Ammon's horn (tissue), 1 donor: ENCODE measurements at places on chromosomes 5 and 9.

DNA sequence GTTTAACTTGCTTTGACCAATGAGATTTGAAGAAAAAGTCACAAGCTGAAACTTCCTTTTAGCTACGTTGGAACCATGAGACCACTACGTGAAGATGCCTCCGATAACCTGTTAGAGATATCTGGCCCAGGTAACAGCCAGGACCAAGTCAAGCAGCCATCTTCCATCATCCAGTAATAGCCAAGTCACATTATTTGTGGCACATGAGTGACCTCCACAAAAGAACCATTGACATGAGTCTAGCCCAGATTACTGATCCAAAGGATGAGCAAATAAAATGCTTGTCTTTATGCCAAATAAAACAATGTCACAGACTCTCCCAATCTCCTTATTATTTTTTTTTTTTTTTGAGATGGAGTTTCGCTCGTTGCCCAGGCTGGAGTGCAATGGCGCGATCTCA is 1.6 kb downstream of the DEPDC1B start:
- no peak for DNase-seq

- DNase-seq: no peak
Observed at GRCh38 chr5:160291467-160291866, 20.9 kb downstream of the CCNJL start.

DNA sequence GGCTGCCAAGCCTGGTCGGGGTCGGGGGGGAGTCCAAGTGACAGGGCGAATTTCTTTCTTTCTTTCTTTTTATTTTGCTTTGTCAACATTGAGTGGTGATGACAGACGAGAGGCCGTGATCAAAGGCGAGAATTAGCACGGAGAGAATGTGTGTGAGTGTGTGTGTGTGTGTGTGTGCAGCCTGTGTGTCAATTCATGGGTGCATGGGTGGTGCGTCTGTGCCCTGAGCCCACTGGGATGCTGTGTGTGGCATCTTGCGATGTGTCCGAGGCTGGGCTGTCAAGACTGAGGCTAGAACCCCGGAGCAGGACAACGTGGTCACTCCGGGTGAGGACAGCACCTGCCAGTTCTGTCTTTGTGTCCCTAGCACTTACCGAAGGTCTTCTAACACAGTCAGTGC is 4.7 kb upstream of the FIBCD1 start:
- DNase-seq: no peak

DNA sequence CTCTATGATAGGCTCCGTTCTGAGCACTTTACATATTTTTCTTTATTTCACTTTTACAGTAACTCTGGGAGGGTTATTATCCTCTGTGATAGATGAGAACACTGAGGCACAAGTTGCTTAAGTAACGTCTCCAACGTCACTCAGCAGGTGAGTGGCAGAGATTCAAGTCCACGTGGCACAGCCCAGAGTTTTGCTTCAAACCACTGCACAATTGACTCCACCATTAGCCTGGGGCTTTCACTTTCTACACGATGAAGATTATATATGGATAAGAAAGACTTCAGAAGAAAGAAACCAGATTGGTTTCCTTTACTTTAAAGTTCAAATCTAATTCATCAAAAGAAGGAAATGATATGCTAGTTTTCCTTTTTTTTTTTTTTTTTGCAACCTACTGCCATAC is 245.9 kb downstream of the SYK start:
- DNase-seq: no peak

DNA sequence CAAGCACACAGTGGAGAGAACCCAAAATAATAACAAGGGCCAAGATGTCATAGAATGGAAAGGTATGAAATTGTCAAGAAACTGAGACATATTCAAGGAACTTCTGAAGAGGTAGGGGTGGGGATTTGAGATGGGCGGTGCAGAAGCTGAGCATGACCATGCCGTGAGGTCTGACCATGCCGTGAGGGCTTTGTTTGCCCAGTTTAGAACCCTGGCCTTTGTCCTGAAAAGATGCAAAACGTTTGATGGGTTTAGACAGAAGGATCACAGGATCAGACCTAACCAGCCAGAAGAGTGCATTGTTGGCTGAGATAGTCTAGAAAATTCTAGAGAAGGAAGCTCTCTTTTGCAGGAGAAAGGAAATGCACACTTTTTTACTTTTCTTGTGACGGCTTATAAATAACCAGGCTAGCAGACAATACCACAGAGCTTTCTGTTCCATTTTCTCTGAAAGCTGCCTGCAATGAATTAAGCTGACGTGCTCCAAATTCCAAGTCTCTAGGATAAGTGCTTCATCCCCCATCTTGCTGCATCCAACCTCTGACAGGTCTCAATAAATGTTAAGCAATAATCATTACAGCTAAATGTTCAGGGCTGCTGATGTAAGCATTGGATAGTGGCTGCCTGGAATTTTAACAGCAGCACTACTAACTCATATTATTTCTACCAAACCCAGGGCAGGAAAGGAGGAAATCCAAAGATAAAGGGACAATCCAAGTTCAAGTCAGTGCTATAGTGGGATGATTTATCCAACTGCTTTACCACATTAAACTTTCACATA is 110.9 kb upstream of the IL6ST start:
- peak; percentile 36 for DNase-seq

DNA sequence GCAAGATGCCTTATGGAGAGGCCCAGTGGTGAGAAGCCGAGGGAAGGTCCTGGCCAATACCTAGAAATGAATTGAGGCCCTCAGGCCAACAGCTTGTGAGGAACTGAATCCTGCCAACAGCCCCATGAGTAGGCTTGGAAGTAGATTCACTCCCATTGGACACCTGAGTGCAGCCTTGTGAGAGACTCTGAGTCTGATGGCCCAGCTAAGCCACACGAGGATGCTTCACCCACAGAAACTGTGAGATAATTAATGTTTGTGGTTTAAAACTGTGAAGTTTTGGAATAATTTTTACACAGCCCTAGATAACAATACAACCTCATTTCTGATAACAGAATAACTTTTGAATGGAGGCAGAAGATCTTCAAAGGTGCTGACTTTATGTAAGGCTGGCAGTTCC is 65.9 kb upstream of the DAP start:
- DNase-seq: no peak

- peak; percentile 33 for DNase-seq
Observed at GRCh38 chr9:114852050-114852594, 46.3 kb upstream of the TNFSF15 start.

GRCh38 chr5:41796061-41796460 is 74.2 kb downstream of the OXCT1 start:
- DNase-seq: no peak

- no peak for DNase-seq
Observed at GRCh38 chr9:20664501-20664900, 19.6 kb upstream of the FOCAD start.

DNA sequence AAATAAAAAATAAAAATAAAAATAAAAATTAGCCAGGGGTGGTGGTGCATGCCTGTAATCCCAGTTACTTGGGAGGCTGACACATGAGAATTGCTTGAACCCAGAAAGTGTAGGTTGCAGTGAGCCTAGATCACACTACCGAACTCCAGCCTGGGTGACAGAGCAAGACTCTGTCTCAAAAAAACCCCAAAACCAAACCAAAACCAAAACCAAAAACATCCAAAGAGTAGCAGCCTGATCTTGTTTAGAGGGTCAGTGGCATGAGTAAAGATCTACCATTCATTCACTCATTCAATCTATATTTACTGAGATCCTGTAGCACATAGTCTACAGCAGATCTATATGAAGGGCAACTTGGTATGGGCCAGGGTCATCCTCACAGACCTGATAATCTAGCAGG is 202.4 kb downstream of the MAPKAP1 start:
- DNase-seq: no peak

GRCh38 chr5:147779694-147780093 is 2.8 kb downstream of the JAKMIP2 start:
- DNase-seq: no peak

GRCh38 chr5:12246036-12246435 is 341.8 kb upstream of the CTNND2 start:
- DNase-seq: no peak

DNA sequence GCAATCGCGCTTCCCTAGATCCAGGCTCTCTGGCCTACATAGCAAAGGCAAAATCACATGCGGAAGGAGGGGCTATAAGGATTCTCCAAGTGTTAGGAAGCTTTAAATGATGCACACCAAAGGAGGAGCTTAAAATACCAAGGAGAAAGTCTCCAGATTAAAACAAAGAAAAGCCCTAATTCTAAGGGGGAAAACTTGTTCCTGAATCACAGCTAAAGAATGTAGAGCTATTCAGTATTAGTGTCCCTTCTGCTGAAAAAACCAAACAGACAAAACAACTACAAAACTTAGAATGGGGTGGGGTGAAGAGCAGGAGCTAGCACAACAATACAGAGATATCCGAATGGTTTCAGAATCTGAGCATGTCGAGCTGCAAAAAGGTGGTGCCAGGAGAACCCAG is 213.7 kb downstream of the DCP2 start:
- DNase-seq: no peak

DNA sequence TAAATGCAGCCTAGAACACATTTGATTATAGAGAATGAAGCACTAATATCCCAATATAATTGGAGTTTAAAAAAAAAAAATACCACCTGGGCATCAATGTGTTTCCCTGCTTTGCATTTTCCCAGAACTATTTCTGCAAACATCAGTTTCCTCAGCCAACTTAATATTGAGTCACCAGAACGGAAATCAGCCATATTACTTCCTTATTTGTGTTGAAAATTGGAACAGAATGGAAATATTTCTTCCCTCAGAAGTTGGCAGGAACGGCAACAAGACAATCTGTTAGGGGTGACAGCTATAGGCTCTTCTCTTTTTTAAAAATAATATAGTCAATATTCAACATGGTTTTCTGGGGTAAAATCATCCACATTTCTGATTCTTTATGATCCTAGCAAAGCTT is 4.0 kb downstream of the MFAP3 start:
- peak; percentile 22 for DNase-seq

- no peak for DNase-seq
Observed at GRCh38 chr5:13939638-13940037, 4.8 kb downstream of the DNAH5 start.

- DNase-seq: no peak
Observed at GRCh38 chr9:72786948-72787347, 165.9 kb downstream of the ALDH1A1 start.

DNA sequence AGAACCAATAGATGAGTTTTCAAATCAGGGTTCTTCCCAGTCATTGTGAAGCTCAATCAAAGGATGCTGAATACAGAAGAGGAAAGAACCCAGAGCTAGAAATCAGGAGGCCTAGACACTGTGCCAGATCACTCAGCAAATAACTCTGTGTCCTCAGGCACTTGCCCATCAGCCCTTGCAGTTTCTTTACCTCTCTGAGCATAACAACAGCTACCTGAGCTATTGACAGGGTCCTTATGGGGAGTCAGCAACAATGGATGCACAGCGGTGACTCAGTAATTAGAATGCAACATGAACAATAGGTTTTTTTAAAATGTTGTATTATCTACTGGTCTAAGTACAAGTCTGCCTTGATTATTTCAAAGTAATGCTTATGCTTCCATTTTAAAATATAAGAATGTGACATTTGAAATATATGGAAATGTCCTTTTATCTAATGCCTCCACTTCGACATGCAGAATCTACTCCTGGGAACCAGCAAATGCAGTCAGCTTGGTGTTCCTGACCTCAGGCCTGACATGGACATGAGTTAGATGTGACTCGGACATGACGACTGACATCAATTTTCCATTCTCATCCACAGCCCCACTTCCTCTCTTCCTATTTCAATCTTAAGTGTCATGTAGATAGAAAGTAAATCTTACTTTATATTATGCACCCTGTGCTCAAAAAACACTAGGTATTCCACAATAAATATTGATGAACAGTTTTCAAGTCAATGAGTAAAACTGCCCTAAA is 155.0 kb downstream of the TLE1 start:
- no peak for DNase-seq

GRCh38 chr9:38012767-38013450 is 56.1 kb downstream of the SHB start:
- DNase-seq: no peak

DNA sequence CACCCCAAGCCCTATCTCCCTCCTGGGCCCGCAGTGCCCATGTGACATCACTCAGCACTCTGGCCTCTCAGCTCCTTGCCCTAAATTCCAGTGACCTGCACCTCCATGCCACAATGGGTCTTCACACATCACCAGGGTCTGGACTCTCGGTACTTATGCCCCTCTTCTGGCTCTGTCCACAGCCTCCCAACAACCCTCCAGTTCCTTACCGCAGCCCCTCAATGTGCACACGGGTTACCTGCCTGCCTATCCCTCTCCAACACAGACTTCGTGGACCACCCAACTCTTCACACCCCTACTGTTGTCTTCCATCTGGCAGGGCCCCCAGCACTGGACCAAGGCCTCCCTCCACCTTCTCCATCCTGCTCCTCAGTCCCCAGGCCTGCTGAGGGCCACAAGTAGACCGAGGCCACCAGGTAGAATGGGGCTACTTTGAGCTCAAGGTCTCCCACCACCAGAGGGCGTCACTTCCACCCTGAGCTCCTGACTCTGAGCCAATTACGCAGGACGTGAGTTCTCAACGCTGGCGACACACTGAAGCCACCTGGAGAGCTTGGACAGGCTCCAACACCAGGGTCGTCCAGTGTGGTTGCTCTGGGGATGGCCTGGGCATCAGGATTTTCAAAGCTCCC is 172.1 kb downstream of the GABBR2 start:
- no peak for DNase-seq

DNA sequence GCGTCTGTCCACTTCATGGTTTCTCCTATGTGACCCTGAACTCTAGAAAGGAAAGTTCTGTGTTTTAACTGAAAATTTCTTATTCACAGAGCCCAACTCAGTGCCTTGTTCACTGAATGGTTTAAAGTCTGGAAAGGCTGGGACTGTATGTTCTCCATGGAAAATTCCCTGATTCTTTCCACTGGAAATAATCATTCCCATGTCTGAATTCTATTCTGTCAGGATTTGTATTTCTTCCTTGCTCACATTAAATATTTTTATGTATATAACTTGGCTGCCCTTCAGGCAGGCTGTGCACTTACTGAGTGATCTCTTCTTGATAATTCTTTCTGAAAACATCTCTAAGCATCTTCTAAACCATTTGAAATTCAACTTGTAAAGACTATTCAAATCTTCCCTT is 1126.9 kb upstream of the DMAC1 start:
- DNase-seq: no peak

GRCh38 chr9:129626625-129627284 is 792 bp downstream of the NTMT1 start:
- DNase-seq: no peak

DNA sequence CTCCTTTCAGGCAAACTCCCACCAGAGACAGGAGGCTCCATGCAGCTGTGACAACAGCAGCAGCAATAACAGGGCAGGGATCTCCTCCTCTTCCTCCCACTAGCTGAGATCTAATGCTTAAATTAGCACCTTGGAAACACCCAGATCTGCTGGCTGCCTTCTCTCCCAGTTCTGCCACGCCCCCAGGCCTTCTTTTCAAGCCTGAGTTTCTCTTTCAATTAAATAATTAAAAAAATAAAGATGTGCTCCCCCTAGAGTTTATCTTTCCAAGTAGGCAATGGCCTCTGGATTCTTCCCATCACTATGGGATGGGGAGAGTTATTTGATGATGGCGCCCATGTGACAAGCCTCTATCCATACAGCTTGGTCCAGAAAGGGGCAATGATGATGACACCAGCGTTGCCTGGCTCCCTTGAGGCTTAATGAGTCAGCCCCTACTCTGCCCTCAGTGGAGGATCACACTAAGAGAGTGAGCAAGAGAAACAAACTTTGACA is 3.8 kb downstream of the FAM219A start:
- no peak for DNase-seq

GRCh38 chr9:126454215-126454614 is 127.6 kb downstream of the MVB12B start:
- no peak for DNase-seq

- DNase-seq: peak; percentile 34
Observed at GRCh38 chr5:170591054-170591453, 87.2 kb downstream of the KCNIP1 start.
